IMR-90 (cell line): ENCODE measurements at places on chromosomes 1 and 21.

GRCh38 chr1:33634806-33635205, 162.4 kb downstream of the ZSCAN20 start:
- peak; percentile 7 for DNase-seq
- no peak overlapping the region for H3K27ac ChIP-seq
- no peaks in the 10 kb centered on the region for H3K4me1 ChIP-seq

DNA sequence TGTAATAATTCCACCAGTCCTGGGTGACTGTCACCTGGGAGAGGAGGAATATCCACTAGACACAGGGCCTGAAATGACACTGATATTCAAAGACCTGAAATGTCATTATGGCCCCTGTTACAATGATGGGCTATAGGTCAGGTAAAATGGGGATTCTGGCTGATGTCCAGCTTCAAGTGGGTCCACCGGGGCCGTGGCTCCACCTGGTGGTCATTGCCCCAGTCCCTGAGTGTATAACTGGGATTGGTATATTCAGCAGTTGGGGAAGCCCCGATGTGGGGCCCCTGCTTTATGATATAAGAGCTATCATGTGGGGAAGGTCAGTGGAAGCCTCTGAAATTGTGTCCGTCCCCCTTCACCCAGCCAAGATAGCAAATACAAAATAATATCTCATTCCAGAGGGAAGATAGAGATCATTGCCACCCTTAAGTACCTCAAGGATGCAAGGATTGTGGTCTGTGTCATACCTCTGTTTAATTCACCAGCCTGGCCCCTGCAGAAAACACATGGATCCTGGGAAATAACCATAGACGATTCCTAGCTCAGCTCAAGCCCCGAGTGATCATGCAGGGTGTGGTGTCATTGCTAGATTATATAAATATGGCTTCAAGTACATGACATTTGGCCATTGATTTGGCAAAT, 19.4 kb downstream of the PLEKHO1 start:
- no peak overlapping the region for H3K27ac ChIP-seq
- no peaks in the 10 kb centered on the region for H3K36me3 ChIP-seq
- DNase-seq, result peak; percentile 63
- H3K27me3 ChIP-seq, result no peaks in the 10 kb centered on the region
- no peak overlapping the region for H3K4me3 ChIP-seq

GRCh38 chr1:53465023-53465957, 6.1 kb downstream of the DMRTB1 start:
- no peak overlapping the region for H3K27ac ChIP-seq
- H3K36me3 ChIP-seq, result no peaks in the 10 kb centered on the region
- H3K27me3 ChIP-seq, result peaks cover 18% of the 10 kb centered on the region
- no peak overlapping the region for H3K4me3 ChIP-seq

DNA sequence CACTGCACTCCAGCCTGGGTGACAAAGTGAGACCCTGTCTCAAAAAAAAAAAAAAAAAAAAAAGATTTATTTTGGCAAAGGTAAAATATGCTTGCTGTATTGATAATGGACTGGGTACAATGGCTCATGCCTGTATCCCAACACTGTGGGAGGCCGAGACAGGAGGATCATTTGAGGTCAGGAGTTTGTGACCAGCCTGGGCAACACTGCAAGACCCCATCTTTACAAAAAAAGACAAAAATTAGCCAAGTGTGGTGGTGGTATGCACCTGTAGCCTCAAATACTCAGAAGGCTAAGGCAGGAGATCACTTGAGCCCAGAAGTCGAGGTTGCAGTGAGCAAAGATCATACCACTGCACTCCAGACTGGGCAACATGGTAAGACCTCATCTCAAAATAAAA, 6.3 kb downstream of the SF3A3 start:
- H3K27me3 ChIP-seq, result no peaks in the 10 kb centered on the region
- H3K4me1 ChIP-seq, result no peaks in the 10 kb centered on the region
- H3K36me3 ChIP-seq, result peaks cover 46% of the 10 kb centered on the region
- DNase-seq, result no peak
- H3K27ac ChIP-seq, result no peak overlapping the region

- H3K27ac ChIP-seq, result no peak overlapping the region
- peaks cover 2% of the 10 kb centered on the region; the same call in 1 of the 2 replicates for H3K36me3 ChIP-seq
- H3K4me3 ChIP-seq, result no peak overlapping the region
- H3K4me1 ChIP-seq, result peaks cover 9% of the 10 kb centered on the region
- H3K27me3 ChIP-seq, result no peaks in the 10 kb centered on the region
Observed at GRCh38 chr1:27873671-27874384, 1.5 kb downstream of the THEMIS2 start.

DNA sequence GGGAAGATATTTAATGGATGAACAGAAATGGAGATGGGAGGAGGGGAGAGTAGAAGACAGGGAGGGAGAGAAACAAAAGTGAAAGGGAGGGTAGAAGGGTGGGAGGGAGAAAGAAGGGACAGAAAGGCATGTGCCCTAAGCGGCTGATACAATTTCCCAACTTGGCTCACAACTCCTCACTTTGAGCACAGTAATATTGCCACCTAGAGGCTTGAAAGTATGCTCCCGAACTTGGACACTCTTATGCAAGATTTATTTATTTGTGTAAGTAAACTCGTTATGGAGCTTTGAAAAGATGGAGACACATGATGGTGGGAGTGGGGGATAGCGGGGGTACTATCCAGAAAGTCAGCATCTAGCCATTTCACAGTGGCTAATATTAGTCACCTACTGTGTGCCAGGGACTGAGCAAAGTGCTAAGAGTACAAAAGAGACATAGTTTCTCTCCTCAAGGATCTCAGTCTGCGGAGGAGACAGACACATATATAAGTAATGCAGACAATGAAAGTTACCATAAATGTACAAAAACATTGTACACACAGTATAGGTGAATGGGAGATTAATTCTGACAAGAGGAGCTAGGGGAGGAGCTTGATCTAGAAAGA, 189.7 kb downstream of the SEC16B start:
- H3K27me3 ChIP-seq, result no peaks in the 10 kb centered on the region
- no peak overlapping the region for H3K4me3 ChIP-seq
- peak; percentile 57 for DNase-seq
- H3K27ac ChIP-seq, result no peak overlapping the region
- H3K36me3 ChIP-seq, result no peaks in the 10 kb centered on the region

DNA sequence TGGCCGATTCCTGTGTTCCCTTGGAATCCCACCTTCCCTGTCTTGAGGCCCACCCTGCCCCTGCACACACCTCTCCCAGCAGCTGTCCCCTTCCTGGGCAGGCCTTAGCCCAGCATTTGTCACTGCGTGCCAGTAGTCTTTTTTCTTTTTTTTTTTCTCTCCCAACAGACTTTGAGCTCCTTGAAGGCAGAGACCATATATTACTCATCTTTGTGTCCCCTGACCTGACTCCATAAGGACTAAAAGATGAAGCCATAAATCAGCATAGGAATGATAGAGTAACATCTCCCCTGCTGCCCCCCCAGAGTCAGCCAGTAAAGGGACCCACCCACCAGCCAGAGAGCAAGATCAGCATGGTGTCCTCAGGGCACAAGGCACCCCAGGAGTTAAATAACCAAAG, 27.4 kb downstream of the PIGM start:
- no peaks in the 10 kb centered on the region for H3K4me1 ChIP-seq
- no peak for DNase-seq
- no peak overlapping the region for H3K4me3 ChIP-seq
- no peaks in the 10 kb centered on the region for H3K36me3 ChIP-seq
- H3K27ac ChIP-seq, result no peak overlapping the region
- H3K27me3 ChIP-seq, result peaks cover 17% of the 10 kb centered on the region

DNA sequence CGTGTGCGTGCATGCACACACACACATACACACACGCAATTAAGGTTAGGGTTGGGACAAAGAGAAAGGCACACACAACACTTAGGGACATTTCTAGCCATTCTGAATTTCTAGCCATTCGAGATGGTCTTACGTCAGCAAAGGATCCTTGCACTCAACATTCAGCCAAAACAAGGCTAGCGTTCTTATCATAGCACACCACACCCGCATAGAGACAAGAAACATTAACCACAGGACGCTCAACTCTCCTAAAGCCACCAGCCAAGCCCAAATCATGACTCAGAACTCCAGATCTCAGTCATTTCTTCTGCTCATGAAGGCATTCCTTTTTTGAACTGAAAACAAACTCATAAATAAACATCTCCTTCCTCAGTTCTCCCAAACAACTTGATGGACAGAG, 106.8 kb downstream of the LMO4 start:
- no peak overlapping the region for H3K4me3 ChIP-seq
- no peaks in the 10 kb centered on the region for H3K36me3 ChIP-seq
- DNase-seq, result no peak
- H3K4me1 ChIP-seq, result no peaks in the 10 kb centered on the region

DNA sequence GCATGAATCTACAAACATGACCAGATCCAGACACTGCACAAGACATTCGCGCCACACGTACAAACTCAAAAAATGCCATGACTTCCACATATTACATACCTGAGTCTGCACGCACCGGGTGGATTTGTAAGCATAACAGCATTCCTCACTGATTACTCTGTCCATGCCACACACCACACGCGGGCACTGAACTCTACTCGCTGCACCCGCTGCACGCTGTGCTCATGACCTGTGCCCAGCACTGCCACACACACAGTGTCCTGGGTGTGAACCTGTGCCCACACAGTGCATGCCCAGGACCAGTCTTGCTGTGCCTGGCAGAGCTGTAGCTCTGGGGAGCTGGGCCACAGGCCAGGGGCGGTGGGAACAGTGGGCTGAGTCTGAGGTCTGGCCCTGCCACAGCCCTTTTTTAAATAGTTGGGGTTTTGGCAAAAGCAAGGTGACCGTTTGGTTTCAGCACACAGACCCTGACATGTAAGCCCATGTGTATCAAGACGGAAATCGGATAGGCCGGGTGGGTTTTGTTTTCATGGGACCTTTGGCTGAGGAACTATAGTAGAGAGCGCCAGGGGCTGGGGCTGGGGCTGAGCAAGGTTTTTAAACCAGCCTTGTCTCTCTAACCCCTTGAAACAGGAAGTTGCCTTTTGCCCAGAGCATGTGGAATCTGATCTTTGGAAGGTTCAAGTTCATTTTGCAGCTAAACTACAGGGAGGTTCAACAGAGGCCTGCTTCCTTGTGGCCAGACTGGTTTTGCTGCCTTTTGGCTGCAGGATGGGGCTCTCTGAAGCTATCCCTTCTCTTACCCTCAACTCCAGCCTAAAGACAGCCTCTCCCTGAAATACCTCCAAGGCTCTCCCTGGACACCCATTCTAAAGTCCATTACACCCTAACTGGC, 12.3 kb upstream of the GOLT1A start:
- H3K4me3 ChIP-seq, result no peak overlapping the region
- peak; percentile 27 for DNase-seq
- H3K27me3 ChIP-seq, result no peaks in the 10 kb centered on the region
- peaks cover 2% of the 10 kb centered on the region; the same call in 1 of the 2 replicates for H3K4me1 ChIP-seq
- no peak overlapping the region for H3K27ac ChIP-seq

GRCh38 chr1:43446881-43447835, 6.6 kb downstream of the HYI start:
- H3K36me3 ChIP-seq, result peaks cover 96% of the 10 kb centered on the region
- DNase-seq, result no peak
- peaks cover 4% of the 10 kb centered on the region; the same call in 1 of the 2 replicates for H3K4me1 ChIP-seq
- no peaks in the 10 kb centered on the region for H3K27me3 ChIP-seq
- H3K27ac ChIP-seq, result no peak overlapping the region

GRCh38 chr1:214328770-214329469, 48.0 kb downstream of the SMYD2 start:
- no peaks in the 10 kb centered on the region for H3K27me3 ChIP-seq
- H3K27ac ChIP-seq, result no peak overlapping the region
- no peak overlapping the region for H3K4me3 ChIP-seq
- H3K36me3 ChIP-seq, result no peaks in the 10 kb centered on the region

GRCh38 chr1:180185281-180185680, 30.6 kb downstream of the QSOX1 start:
- H3K27ac ChIP-seq, result no peak overlapping the region
- no peak for DNase-seq
- no peak overlapping the region for H3K4me3 ChIP-seq
- H3K27me3 ChIP-seq, result no peaks in the 10 kb centered on the region

DNA sequence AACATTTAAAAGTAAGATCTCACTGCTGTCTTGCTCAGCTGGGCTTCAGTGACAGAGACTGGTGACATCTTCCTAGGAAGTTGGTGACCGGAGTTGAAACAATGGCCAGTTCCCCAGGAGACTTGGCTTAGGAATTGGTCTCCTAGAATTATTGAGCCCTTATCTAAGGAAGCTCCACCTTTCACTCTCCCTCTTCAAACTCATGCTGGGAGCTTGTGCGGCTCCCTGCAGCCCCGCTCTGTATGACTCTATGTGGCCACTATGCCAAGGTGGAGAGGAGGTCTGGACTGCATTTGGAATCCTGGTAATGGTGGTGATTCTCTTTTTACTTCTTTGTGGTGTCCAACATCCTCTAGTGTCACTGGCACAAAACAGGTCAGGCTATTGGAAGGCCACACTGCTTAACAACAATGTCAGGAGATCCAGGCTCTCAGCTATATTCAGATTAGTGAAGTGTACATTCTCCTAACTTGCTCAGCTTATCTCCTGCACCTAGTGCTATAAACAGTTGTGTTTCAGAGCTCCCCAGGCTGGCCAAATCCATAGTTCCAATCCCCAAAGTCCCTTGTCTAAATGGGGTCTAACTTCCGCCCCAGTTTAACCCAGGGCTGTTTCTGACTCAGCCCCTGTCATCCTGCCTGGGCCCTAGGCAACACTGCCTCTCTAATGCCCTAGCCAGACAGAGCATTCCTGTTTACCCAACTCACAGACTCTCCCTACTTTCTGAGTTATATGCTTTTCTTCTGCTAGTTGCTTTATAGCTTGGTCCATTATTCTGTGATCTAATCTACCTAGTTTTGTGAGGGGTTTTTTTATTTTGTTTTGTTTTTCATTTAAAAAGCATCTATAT, 18.3 kb downstream of the ATP2B4 start:
- H3K27ac ChIP-seq, result peak overlapping the region; percentile 1; the same call in 1 of the 2 replicates
- no peak overlapping the region for H3K4me3 ChIP-seq
- no peaks in the 10 kb centered on the region for H3K27me3 ChIP-seq

DNA sequence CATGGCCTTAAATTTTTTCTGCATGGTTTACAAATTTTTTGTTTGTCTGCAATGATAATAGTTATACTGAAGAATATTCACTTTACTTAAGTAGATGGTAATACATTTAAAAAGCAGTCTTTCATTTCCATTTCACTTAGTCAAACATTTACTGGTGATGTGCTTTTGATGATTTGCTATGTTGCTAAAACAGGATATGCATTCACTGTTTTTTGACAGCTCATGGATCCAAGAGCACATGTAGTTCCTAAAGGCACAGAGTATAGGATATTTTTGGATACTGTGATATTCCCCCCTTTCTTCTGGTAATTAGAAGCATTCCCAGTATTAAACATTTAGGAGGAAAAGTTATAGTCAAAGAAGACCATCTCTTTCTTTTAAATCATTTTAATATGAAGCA, 45.9 kb downstream of the RAP1A start:
- 0 out of 2 replicates have a peak, but pooled peaks cover 2% of the 10 kb centered on the region for H3K36me3 ChIP-seq
- H3K27ac ChIP-seq, result no peak overlapping the region
- H3K4me3 ChIP-seq, result no peak overlapping the region
- no peak for DNase-seq
- H3K4me1 ChIP-seq, result peaks cover 2% of the 10 kb centered on the region; the same call in 1 of the 2 replicates

DNA sequence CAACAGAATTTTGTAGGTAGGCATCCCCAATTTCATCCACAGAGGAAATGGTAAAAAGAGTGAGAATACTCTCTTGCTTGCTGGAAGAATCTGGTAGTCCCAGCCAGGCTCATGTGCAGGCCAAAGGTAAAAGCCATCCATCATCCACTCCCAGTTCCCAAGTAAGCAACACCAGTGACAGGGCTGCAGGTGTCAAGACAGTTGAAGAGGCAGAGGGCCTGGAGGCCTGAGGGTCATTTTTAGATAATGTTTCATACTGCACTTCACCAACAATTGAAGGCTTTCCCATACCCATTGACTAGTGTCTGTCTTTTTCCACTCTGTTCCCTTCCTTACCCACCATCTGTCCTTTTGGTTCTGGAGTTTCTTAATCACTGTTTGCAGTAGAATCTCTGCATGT, 141.7 kb upstream of the L1TD1 start:
- no peaks in the 10 kb centered on the region for H3K4me1 ChIP-seq
- no peaks in the 10 kb centered on the region for H3K27me3 ChIP-seq
- H3K4me3 ChIP-seq, result no peak overlapping the region
- DNase-seq, result no peak
- H3K36me3 ChIP-seq, result no peaks in the 10 kb centered on the region
